ENCODE measurements at places on chromosomes 2 and 18.

- no peak for DNase-seq
Observed at GRCh38 chr2:73285159-73285739, 971 bp upstream of the FBXO41 start.

- no peak for DNase-seq
Observed at GRCh38 chr18:13566941-13567746, 159.2 kb downstream of the FAM210A start.

GRCh38 chr18:78241535-78242253 lies 737.9 kb upstream of the SALL3 start:
- DNase-seq = no peak

DNA sequence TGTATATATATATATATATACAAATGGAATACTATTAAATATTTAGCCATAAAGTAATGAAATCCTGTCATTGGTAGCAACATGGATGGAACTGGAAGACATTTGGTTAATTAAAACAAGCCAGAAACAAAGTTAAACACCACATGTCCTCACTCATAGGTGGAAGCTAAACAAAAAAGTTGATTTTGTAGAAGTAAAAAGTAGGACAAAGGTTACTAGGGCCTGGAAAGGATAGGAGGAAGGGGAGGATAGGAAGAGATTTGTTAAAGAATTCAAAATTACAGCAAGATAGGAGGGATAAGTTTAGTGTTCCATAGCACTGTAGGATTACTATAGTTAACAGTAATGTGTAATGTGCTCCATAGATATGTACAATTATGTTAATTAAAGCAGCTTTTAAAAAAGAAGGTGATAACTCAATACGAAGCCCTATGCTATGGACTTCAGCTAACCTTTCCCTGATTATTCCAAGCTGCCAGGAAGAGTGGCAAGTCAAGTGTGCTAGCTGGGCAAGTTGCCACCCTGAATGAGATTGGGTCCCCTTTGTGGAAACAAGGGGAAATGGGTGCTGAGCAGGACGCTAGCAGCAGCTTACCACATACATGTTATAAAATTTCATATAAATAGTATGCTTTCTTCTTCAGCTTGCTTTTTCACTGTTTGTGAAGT lies 12.3 kb downstream of the MERTK start:
- DNase-seq = no peak

GRCh38 chr2:216428618-216429350 lies 16.5 kb downstream of the SMARCAL1 start:
- DNase-seq = peak; percentile 54

GRCh38 chr2:47636176-47636575 lies 146.8 kb upstream of the MSH6 start:
- DNase-seq = no peak

GRCh38 chr2:113720167-113720566 lies 36.3 kb downstream of the SLC35F5 start:
- peak; percentile 57 for DNase-seq

GRCh38 chr2:106859498-106859897 lies 26.5 kb downstream of the ST6GAL2 start:
- no peak for DNase-seq

- DNase-seq = peak; percentile 38
Observed at GRCh38 chr18:24928301-24928878, 423.6 kb downstream of the ZNF521 start.

GRCh38 chr2:85421260-85422071 lies 3.0 kb downstream of the SH2D6 start:
- DNase-seq = no peak

DNA sequence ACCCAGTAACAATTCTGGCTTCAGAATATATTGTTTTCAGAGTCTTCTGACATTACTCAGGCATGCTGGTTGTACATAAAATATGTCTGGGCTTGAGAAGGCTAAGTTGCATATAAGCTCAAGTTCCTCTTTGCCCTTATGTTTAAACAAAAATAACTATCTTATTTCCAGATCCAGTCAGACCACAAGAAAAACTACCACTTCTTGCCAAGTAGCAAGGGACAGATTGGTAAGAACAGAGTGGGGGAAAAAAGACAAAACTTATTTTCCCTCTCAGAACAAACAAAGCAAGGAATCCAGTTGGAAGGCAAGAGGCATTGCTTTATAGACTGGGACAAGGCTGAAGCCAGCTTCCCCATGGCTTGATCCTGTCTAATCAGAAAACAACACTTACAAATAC lies 1036.7 kb upstream of the CELF4 start:
- no peak for DNase-seq

GRCh38 chr2:40093021-40093675 lies 314.1 kb upstream of the THUMPD2 start:
- peak; percentile 44 for DNase-seq

- no peak for DNase-seq
Observed at GRCh38 chr2:76506538-76506937, 795.8 kb upstream of the GCFC2 start.

GRCh38 chr2:64857581-64858471 lies 131.4 kb upstream of the SLC1A4 start:
- no peak for DNase-seq

- DNase-seq = peak; percentile 67
Observed at GRCh38 chr2:9160732-9161131, 45.9 kb upstream of the ASAP2 start.

- DNase-seq = peak; percentile 55
Observed at GRCh38 chr2:183614799-183615435, 490.7 kb downstream of the NUP35 start.

DNA sequence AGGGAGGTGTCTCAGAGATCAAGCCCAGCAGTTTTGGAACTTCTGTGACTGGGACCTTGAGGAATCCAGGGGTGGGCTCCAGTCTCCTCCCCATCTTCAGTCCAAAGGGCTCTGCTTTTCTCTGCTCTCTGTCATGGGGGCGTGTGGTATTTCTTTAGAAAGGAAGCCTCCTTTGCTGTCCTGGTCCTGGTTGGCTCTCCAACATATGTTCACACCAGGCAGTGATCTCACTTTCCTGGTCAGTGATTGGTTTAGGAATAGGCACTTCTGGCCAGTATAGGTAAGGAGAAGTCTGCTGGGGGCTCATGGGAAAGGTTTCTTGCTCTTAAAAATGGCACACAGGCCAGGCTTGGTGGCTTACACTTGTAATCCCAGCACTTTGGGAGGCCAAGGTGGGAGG lies 115.5 kb upstream of the HAAO start:
- DNase-seq = no peak

- DNase-seq = no peak
Observed at GRCh38 chr2:152383702-152384101, 48.7 kb downstream of the FMNL2 start.

GRCh38 chr18:10010611-10011015 lies 96.8 kb downstream of the VAPA start:
- DNase-seq = no peak

Measured in NCI-H2171 treated with DMSO at 0.1 percent for 48 hours (cell line).